ENCODE measurements at places on chromosomes 3 and 15.

DNA sequence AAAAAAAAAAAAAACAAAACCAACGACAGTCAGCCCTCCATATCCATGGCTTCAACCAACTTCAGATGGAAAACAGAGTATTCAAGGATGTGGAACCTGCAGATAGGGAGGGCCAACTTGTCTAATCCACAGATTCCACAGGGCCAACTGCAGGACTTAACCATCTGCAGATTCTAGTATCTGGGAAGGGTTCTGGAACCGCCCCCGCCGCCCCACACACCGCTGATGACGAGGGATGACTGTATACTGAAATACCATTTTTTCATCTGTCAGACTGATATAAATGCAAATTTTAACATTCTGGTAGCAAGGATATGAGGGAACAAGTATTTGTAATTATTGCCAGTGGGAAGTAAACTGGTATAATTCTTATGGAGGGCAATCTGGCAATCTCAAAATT, 29.5 kb downstream of the ADPGK start:
- DNase-seq = no peak

- no peak for DNase-seq
Measured at GRCh38 chr3:72748659-72749058, 99.6 kb downstream of the SHQ1 start.

GRCh38 chr3:32399030-32399620, 7.5 kb downstream of the CMTM7 start:
- DNase-seq = no peak

- DNase-seq = no peak
Measured at GRCh38 chr3:172082269-172082668, 42.9 kb downstream of the FNDC3B start.
